ENCODE measurements at places on chromosomes 11 and 22.

- DNase-seq, result no peak
Observed at GRCh38 chr22:38607680-38608079, 37.7 kb upstream of the DMC1 start.

GRCh38 chr11:105057432-105057831 lies 12.3 kb upstream of the CARD16 start:
- DNase-seq, result no peak

DNA sequence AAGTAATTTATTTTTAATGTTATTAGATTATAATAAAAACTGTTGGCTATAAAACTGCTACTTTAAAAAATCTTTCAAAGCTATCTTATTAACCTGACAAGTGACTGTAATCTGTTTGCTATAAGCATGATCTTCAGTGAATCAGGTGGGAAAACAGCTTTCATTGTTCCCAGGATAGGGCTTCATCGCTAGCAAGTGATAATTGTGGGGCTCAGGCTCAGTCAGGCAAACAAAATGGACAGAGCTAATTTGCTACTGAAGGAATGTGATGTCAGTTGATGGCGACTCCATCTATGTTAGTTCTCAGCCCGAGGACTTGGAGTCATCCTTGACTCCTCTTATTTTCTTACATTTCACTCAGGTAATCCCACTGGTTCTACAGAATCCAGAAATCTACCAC lies 125.0 kb downstream of the RASSF10 start:
- DNase-seq, result no peak

DNA sequence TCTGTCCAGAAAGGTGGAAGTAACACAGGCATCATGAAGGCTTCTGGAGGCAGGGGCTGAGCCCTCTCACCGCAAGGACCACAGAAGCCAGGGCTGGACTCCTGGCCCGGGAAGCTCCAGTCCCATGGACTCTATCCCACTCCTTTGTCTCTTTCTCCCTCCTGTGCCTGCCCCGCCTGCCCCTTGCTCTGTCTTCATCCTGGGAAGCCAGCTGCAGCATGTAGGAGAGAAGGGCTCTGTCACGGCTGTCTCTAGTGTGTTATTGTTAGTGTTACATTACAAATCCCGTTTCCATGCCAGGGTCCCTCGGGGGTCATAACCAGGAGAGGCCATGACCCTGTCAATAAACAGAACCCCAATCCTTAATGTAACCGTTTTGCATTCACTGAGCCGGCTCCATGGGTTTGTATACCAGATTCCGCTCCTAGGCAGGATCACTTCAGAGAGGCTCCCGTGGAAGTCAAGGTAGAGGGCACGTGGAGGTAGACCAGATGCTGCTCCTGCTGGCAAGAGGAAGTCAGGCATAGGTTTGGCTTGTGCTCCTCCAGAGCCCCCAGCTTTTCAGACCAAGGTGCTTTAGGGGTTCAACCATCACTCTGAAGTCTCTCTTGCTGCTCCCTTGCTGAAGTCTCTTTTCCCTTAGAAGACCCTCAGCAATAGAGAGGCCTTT lies 293.2 kb downstream of the ETS1 start:
- DNase-seq, result peak; percentile 59

DNA sequence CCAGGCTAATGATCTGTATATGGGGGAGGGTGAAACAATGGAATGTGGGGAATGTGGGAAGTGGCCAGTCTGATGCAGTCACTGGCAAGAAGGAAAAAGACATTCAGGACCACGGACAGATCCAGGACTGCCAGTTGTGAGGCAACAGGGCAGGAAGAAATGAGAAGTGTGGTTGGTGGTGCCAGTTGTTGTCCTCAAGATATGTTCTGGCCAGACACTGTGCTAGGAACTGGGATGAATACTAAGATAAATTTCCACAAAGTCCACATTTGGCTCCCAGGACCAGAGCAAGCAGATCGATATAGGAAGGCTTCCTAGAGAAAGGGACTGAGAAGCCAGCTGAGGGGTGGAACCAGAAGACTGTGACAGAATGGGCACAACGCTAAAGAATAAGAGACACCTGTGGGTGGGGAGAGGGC lies 6.8 kb upstream of the TPBGL start:
- DNase-seq, result no peak

DNA sequence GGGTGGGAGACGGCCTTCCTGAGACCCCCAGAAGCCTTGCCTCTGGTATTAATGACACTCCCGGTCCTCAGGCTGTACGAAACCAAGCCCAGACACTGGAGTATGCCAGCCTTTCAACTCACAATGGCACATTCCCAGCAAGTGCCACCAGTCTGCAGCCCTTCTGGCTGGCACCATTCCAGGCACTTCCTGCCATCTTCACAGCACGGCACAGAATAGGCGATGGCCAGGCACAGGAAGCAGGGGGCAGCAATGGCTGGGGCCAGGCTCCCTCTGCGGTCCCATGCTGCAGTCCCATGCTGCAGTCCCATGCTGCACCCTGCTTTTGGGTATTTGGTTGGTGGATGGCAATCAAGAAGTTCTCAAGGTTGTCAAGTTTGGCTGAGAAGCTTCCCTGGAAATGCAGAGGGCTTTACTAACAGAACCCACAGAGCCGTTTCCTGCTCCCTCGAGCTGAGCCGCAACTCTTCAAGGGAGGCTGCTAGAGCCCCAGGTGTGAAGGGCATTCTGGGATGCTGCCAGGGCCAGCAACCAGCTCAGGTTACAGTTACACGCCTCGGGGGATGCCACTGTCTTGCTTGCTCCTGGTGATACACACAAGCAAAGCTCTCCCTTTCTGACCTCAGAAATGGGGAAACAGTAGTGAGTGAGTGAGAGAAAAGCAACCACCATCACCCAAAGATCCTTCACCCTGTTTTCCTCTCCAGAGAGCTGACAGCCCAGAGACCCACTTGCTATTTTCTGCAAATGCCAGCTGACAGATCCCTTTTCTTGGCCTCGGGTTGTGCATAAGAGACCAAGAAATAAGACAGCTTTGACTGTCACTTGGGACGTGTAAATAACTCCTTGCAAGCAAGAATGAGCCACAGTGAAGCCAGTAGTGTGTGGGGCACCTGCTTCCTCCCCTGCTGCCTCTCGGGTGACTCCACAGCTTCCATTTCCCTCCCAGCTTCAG lies 23.9 kb downstream of the LRFN4 start:
- peak; percentile 17 for DNase-seq

- DNase-seq, result no peak
Observed at GRCh38 chr11:46471943-46472661, 80.5 kb upstream of the CHRM4 start.
